Suprapubic skin (tissue), 4 donors: ENCODE measurements at places on chromosomes 5 and 9. TPM values are rescaled to one million over a fixed set of nuclear protein-coding genes. Genes with fewer than 3 reads are reported as not detected.

FGF18 gene
- 0.32 TPM for total RNA-seq

PCDHGB2 gene
- 2.6 TPM for total RNA-seq

NEURL1B gene
- 18.5 TPM for total RNA-seq

NRARP gene
- total RNA-seq = 69.0 TPM

TAF1L gene
- total RNA-seq = 0.08 TPM

FOXI1 gene
- 2.4 TPM for total RNA-seq

HSD17B3 gene
- total RNA-seq = 1.2 TPM

- H3K36me3 ChIP-seq = no peaks in the 10 kb centered on the region
- H3K4me1 ChIP-seq = no peaks in the 10 kb centered on the region
- H3K27me3 ChIP-seq = peaks cover 2% of the 10 kb centered on the region
- no peak for DNase-seq
Measured at GRCh38 chr9:73595036-73595545, 443.4 kb downstream of the ANXA1 start.

GRCh38 chr5:145598184-145598583 is 237.0 kb downstream of the PRELID2 start:
- no peak overlapping the region for H3K4me3 ChIP-seq
- peaks cover 4% of the 10 kb centered on the region for H3K4me1 ChIP-seq
- DNase-seq = no peak
- H3K27ac ChIP-seq = no peak overlapping the region

DNA sequence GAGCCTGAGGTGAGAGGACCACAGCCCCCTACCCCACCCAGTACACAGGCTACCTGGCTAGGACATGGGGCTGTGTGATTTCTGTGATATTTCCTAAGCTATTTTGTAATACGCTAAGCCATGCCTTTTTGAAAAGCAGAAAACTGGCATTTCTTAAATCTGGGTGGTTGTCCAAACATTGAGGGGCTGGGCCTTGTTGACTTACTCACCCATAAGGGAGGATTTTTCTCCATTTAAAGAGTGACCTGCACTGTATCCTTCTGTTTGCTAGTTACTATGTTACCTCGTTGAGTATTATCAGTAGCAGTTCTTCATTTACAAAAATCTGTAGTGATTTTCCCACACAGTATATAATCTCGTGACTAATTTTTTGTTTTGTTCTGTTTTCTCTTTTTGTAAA is 117.5 kb upstream of the OTULINL start:
- no peak overlapping the region for H3K27ac ChIP-seq
- peaks cover 4% of the 10 kb centered on the region for H3K4me1 ChIP-seq
- DNase-seq = no peak
- H3K27me3 ChIP-seq = no peaks in the 10 kb centered on the region
- H3K36me3 ChIP-seq = peaks cover 67% of the 10 kb centered on the region

DNA sequence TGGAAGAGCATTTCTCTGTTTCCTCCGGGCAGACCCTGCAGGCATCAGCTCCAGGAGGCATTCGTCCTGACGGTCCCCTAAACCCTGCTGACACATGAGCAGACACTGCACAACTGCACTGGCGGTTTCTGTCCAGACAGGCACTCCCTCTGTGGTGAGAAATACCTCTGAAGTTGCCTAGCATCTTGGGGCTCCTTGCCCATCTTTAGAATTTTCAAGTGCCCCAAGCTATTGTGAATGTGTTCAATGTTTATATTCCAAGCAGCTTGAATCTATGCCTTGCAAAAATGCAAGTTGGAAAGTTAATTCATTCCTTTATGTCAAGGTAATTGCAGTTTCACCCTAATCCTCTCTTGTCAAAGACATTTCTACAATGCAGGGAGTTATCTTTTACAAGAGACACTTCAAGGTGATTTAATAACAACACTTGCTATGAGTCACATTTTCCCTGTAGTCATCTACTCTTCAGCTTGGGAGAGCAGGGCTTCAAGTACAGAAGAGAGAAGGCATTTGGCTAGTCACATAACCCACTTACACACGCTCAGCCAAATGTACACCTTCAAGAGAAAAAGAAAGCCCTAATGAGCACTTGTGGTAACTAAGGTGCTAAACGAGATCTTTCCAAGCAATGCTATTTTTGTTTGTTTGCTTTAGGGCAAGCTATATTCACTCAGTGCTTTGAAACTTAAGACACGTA is 302.5 kb downstream of the MLLT3 start:
- peaks cover 25% of the 10 kb centered on the region for H3K4me1 ChIP-seq
- H3K36me3 ChIP-seq = no peaks in the 10 kb centered on the region
- no peak for DNase-seq
- H3K27ac ChIP-seq = peak overlapping the region; percentile 74
- no peaks in the 10 kb centered on the region for H3K27me3 ChIP-seq
- no peak overlapping the region for H3K4me3 ChIP-seq

- H3K4me1 ChIP-seq = peaks cover 5% of the 10 kb centered on the region
- DNase-seq = no peak
- H3K27ac ChIP-seq = no peak overlapping the region
Measured at GRCh38 chr9:86481466-86481865, 127.3 kb upstream of the TUT7 start.

DNA sequence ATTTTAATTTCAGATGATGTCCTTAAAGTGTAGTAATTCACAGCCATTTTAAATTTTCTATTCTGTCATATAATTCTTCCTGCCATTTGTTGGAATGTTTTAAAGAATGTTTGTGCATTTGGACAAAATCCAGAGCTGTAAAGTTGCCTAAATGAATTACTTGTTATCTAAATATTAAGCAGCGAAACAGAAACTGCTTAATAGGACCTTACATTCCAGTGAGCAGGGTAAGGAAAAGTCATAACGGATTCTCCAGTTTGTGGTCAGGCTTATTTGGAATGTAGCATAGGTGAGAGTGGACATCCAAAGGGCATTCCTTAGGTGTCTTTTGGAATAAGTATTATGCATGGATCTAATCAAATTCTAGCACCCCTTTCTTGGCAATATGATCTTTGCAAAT is 410.4 kb upstream of the PTPRD start:
- H3K4me3 ChIP-seq = no peak overlapping the region
- H3K36me3 ChIP-seq = no peaks in the 10 kb centered on the region
- H3K4me1 ChIP-seq = no peaks in the 10 kb centered on the region
- H3K27me3 ChIP-seq = no peaks in the 10 kb centered on the region
- no peak for DNase-seq

DNA sequence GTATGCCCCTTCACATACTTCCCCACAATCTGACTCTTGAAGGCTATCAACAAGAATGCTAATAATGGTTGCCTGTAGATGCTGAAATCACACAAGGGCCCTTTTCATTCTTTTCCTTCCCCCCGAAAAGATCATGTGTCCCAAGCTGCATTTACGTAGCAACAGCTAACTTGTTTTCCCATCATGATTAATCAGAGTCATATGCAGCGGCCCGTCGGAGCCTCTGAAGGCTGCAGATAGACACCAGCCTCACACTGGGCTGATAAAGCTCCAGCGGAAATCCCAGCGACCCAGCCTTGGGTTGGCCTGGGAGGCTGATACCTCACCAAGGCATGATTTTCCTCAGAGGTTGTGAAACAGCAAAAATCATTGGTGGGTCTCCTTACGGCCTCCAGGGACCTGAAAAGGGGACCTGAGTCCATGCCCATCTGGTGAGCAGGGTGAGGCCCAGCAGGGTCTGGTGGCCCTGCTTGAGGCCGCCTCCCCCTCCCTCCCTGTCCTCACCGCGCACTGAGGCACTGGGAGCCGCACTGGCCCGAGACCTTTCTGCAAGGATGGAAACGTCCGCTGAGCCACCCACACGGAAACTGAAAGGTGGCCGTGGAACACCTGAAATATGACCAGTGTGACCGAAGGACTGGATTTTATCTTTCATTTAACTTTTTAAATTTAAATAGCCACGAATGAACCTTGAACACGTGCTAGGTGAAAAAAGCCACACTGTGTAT is 114.2 kb upstream of the PHYKPL start:
- H3K27me3 ChIP-seq = peaks cover 9% of the 10 kb centered on the region
- H3K4me3 ChIP-seq = no peak overlapping the region
- no peak for DNase-seq
- peaks cover 8% of the 10 kb centered on the region for H3K4me1 ChIP-seq
- no peak overlapping the region for H3K27ac ChIP-seq

- H3K4me3 ChIP-seq = no peak overlapping the region
- no peaks in the 10 kb centered on the region for H3K36me3 ChIP-seq
- no peaks in the 10 kb centered on the region for H3K27me3 ChIP-seq
Measured at GRCh38 chr9:131731237-131731636, 8.6 kb downstream of the RAPGEF1 start.

DNA sequence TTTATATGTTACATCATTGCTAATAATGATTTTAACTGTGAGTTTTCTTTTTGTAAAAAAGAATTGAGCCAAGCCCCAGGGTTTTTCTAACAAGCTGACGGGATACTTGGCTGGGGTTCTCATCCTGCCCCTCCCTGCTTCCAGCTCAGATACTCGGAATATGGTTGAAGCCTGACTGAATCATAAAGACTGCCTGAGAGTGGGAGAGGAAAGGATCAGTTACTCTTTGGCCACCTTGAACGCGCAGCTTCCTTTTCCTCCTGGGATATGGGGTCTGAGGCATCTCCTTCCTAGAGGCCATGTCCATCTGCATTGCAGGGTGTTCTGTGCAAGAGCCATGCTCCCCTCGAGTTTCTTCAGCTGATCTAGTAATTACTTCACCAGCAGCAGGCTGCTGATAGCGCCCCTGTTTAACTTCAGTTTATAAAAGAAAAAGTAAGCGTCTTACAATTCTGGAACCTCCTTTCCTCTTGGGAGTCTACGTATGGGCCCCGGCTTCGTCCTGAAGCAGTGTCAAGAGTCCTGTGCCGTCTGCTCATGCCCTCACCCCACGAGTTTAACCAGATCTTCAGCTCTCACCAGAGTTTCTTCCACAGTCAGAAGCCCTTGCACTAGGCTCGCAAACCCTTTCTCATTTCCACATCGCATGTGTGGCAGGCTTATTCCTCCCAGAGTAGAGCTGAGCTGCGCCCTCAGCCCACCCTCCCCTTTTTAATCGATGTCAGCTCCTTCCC is 130.0 kb downstream of the MVB12B start:
- H3K27ac ChIP-seq = no peak overlapping the region
- H3K36me3 ChIP-seq = no peaks in the 10 kb centered on the region
- no peaks in the 10 kb centered on the region for H3K27me3 ChIP-seq
- H3K4me1 ChIP-seq = peaks cover 10% of the 10 kb centered on the region
- no peak overlapping the region for H3K4me3 ChIP-seq

GRCh38 chr5:165620394-165620793 is 2115.0 kb downstream of the MAT2B start:
- H3K27me3 ChIP-seq = no peaks in the 10 kb centered on the region
- no peaks in the 10 kb centered on the region for H3K36me3 ChIP-seq
- DNase-seq = no peak
- H3K27ac ChIP-seq = no peak overlapping the region
- peaks cover 2% of the 10 kb centered on the region for H3K4me1 ChIP-seq

DNA sequence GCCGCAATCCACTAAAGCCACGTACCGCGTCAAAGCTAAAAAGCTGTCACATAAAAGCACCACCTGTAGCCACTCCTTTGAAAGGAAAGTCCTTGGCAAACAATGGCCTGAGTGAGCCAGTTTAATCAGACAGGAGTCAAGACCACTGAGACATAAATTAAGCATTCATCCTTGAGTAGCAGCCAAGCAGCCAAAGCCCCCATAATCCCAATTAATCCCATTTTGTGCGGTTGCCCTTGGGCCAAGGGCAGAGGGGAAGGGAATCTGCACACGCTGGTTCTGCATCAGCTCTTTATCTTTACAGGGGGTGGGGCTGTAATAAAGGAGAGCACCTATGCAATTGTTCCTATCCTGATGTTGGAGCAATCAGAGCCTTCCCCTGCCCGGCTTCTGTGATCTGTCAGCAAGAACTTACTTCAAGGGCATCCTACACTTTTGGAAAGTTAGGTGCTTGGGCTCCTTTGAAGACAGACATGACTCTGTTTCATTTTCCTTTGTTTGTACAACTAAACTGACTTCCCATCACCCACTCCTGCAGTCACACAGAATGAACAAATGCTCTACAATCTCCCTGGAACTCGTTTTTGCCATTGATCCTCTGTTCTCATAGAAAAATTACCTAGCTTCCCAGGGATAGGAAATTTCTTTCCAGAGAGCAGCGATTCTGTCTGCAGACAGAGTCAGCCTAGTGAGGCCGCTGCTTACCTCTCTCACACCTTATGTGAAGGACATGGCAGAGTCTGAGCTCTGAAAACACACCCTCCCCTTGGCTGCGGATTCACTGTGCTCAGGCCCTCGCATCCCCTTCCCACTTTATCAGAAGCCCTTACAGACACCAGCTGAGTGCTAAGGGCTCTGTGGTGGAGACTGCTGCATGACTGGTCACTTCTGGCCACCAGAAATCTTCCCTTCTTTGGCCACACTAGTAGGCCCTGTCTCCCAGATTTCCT is 116.2 kb upstream of the TBCA start:
- H3K27me3 ChIP-seq = no peaks in the 10 kb centered on the region
- no peaks in the 10 kb centered on the region for H3K36me3 ChIP-seq
- H3K4me3 ChIP-seq = no peak overlapping the region
- no peak for DNase-seq

- H3K27ac ChIP-seq = no peak overlapping the region
- H3K4me3 ChIP-seq = peak overlapping the region; percentile 26
- H3K36me3 ChIP-seq = no peaks in the 10 kb centered on the region
- DNase-seq = no peak
Measured at GRCh38 chr5:1536322-1536845, 12.6 kb upstream of the LPCAT1 start.

DNA sequence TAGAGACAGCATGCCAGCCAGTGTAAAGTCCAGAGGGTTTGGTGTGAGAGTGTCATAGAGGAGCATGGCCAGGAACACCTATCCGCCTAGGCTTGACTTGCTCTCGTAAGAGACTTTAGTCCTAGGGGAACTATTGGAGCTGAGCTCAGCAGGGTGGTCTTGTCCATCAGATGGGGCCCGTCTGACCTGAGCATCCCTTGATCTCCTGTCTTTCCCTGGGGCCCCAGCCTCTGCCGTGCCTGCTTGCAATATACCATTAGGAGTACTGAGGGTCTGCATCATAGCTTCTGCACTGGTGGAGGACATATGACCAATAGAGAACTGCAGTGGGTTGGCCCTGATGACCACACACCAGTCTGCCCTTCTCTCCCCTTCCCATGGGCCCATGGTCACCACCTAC is 251.0 kb downstream of the TUSC1 start:
- no peaks in the 10 kb centered on the region for H3K4me1 ChIP-seq
- H3K36me3 ChIP-seq = no peaks in the 10 kb centered on the region
- DNase-seq = no peak
- no peaks in the 10 kb centered on the region for H3K27me3 ChIP-seq
